ENCODE measurements at places on chromosomes 11 and 22.

DNA sequence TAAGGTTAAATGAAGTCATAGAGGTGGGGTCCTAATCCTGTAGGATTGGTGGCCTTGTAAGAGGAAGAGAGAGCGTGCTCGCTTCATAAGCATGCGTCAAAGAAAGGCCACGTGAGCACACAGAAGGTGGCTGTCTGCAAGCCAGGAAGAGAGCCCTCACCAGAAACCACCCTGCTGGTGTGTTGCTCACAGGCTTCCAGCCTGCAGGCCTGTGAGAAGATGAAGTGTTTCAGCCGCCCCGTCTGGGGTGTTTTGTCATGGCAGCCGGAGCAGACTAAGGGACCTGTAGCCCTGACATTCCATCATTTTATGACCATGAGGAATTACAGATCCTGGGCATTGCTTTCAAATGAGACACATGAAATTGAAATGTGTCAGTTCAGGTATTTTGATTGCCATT lies 32.4 kb downstream of the AP2A2 start:
- no peak for DNase-seq

GRCh38 chr11:77590194-77590782 lies 535 bp downstream of the AQP11 start:
- DNase-seq = no peak

DNA sequence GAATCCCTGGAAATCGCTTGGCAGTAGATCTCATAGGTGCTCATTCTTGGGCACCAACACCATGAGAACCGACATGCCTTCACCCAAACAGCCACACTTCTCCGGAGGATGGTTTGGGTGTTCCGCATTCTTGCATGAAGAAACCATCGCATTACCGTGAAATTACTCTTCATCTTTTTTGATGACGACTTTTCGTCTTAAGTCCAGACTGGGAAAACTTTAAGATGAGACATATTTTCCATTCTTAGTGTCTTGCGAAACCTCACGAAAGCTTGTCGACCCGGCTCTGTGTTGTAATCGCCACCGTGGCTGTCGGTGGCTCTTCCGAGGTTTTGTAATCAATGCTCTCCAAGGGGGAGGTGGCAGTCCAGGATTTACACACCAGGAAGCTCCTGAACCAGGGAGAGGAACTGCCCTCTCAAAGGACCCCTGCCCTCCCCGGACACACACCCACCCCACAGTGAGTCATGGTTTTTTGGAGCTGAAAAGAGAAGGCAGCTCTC lies 1.7 kb downstream of the TOM1 start:
- no peak for DNase-seq

DNA sequence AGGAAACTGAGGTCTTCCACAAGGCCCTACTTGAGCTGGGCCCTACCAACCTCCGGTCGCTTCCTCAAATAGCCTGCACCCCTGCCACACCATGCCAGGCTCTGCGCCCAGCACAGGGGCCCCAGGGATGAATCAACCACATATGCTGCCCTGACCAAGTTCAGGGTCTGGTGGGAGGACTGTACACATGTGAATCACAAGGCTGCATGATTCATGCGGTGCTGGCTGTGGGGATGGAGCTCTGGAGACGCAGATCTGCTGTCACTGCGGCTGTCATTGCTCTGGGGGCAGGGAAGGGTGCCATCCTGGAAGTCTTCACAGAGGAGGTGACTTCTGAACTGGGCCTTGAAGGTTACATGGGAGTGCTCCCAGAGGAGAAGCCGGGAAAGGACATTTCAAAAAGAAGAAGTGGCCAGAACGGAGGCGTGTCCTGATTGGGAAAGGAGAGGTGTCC lies 21.5 kb downstream of the CYTH4 start:
- DNase-seq = no peak

DNA sequence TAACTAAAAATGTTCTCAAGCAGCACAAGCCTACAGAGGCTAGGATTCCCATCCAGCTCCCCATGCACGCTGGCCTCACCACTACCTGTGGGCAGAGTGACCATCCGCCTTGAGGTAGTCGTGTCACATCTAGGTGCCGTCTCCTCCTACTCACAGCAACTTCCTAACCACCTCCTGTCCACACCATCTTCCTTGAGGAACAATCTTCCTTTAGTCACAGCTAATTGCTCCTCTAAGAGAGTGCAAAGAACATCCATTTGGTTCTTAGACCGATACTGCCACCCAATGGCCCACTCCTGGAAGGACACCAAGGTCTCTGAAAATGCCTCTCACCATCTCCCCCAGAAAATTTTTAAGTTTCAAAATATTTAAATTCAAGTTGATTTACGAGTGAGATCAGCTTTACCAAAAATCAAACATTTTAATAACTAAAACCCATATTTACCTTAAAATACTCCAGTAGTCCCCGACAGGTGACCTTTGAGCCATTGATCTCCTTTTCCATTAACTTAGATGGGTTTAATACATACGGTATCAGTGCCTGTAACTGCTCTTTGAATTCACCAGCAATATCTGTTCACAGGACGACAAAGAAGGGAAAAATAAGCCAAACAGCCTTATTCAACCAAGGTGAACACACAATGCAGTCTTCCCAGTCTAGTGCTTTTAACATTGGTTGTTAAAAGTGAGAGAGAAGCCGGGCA lies 21.7 kb upstream of the PLAAT3 start:
- DNase-seq = peak; percentile 73

DNA sequence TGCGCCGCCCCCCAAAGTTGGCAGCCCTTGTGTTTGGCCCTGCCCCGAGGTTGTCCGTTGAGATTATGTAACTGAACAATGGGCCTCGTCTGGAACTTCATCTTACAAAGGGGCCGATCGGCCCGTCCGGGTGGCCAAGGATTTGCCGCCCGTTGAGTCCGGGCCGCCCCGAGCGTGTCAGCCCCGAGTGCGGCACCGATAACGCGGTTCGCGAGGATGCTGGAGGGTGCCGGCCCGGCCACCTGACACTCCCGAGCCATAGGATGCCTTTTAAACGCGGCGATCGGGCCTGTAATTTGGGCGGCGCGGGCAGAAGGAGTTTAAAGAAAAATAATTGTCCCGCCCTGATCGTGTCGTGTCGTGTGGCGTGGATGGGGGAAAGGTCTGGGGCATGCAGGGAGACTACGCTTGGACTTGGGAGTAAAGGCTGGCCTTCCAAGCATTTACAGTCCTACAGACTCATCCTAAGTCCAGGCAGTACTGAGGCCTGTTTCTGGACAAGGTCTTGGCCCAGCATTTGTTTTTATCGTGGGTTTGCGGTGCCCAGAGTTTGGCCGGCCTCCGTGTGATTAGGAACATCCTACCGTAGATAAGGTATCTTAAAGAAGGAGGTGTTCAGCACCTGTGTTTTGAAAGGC lies 1.3 kb downstream of the WEE1 start:
- peak; percentile 42 for DNase-seq

GRCh38 chr11:35349897-35350296 lies 69.5 kb downstream of the SLC1A2 start:
- no peak for DNase-seq

DNA sequence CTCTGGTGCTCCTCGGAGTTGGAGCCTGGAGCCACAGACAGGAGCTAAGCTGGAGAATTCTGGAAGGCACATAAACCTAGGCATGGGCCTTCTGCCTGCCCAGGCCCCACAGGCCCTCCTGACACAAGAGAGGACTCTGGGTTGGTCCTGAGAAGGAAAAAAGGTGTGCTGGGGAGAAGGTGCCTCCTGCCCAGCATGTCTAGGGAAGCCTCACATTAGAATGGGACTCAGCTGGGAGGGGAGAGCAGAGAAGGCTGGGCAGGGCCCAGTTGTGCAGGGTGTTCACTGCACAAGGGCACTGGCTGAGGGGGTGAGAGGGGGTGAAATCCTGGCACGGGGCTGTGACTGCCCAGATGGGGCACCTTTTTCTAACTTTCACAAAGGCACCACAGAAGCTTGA lies 39.4 kb upstream of the WNT11 start:
- DNase-seq = no peak
